ENCODE measurements at places on chromosomes 4 and X. TPM values are rescaled to one million over a fixed set of nuclear protein-coding genes. Genes with fewer than 3 reads are reported as not detected.

Gene VCX2
- not detected for polyA plus RNA-seq

DNA sequence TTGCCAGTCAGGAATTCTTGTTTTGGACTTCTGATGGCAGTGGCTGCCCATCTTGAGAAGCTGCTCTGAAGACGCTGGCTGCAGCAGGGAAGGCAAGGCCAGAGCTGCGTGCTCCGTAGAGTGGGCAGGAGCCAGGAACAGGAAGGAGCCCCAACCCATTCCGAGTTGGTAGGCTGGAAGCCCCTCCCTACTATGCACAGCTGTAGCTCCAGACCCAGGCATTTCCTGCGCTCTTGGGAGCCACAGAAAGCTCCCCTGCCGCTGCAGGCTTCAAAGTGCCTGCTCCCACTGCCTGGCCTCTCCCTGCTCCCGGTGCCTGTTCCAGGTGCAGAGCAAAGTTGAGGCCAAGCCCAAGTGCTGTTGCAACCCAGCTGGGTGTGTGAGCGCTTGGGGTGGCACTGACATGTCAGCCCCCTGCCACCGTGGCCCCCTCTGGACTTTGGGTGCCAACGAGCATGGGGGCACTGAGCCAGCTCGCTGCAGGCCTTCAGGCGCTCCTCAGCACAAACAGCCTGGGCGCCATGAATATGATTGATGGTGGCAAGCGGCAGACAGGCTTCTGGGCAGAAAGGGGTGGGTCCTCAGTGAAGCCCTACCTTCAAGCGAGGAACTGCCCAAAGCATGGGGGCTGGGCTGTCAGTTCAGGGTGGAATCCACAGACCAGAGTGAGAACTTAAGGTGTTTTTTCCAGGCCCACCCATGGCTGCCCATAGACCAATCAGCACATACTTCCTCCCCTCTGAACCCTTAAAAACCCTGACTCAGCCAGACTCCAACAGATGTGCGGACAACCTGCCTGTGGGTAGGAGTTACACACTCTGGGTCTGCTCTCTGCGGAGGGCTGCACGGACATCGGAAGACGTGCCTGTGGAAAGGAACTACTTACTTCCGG, 677.2 kb upstream of the INTU start:
- DNase-seq, result peak; percentile 9

DNA sequence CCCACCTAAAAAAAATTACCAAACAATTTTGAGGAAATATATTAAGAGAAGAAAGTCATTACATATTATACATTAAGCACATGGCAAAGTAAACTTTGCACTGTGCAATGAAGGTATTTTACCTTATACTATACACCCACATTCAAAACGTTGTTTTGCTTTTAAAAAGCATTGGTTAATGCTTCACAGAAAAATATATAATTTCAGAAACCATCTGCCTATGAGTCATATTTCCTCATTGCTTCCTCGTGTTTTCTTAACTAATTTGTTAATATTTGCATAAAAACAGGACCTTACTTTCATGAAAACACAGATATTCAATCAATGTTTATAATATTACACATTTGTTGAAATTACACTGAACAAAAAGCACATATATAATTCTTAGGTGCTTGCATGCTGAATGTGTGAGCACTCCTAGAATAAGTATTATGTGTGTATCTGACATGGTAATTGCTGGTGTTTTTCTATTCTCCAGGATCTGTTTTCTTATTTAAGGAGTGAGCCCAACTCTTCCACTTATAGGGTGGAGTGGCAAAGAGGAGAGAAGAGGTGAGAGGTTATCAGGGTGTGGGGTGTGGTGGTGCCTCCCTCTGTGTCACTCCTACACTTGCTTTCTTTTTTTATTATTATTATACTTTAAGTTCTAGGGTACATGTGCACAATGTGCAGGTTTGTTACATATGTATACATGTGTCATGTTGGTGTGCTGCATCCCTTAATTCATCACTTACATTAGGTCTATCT, 95.1 kb upstream of the IQCM start:
- DNase-seq, result no peak

- no peak for DNase-seq
These were observed 16.4 kb downstream of the DMD start for GRCh38 chrX:33194876-33195433.

GRCh38 chr4:37393321-37393720, 148.8 kb downstream of the NWD2 start:
- DNase-seq, result no peak

- no peak for DNase-seq
These were observed 1.9 kb downstream of the CCDC110 start for GRCh38 chr4:185469580-185470154.
